ENCODE measurements at places on chromosomes 12 and 14.

DNA sequence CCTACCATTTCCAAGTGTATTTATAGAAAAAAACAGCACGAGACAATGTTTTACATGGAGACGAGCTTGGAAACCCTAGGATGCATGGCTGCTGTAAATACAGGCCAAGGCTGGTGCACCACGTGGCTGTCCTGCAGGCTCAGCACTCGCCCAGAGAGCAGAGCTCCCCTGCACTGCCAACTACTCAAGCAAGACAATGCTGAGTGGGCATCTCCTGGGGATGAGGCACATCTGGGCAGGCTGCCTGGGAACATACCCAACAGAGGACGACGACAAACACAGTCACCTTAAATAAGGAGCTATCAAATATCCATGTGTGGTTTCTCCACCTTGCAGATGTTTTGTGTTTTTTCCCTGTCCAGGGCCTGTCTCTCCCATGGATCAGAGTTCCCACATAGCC is 128.3 kb upstream of the PRMT8 start:
- no peak for DNase-seq

DNA sequence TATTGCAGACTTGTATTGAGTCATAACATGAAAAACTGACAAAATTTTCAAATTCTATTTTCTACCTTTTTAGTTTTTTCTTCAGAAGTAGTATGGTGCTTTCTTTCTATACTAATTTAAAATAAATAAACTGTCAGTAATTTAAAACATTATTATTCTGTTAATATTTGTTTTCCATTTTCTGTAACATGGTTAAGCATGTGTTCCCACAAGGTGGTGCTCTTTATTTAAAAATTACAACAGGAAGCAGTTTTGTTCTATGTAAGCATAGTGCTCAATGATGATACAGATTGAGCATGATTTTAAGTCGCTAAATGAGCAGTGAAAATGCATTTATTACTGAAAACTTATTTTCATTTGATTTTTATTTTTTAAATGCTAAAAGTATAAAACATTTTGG is 114.6 kb downstream of the PPFIA2 start:
- no peak for DNase-seq

DNA sequence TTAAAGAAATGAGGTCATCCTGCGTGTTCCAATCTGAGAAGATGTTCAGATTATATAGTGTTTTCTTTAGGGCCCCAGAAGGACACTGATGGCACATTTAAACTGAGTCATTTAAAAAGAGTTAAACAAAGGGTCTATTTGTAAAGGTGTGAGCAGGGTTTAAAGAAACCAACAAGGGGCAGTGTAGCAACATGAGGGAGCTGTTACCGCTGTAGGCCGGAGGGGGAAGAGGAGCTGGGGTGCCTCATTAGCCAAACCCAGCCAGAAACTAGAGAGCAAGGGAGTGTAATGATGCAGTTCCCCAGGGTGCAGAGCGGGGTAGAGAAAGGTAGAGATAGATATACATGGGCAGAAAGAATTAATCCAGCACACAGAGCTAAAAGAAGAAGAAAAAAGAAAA is 160.4 kb downstream of the TBX5 start:
- DNase-seq, result no peak

DNA sequence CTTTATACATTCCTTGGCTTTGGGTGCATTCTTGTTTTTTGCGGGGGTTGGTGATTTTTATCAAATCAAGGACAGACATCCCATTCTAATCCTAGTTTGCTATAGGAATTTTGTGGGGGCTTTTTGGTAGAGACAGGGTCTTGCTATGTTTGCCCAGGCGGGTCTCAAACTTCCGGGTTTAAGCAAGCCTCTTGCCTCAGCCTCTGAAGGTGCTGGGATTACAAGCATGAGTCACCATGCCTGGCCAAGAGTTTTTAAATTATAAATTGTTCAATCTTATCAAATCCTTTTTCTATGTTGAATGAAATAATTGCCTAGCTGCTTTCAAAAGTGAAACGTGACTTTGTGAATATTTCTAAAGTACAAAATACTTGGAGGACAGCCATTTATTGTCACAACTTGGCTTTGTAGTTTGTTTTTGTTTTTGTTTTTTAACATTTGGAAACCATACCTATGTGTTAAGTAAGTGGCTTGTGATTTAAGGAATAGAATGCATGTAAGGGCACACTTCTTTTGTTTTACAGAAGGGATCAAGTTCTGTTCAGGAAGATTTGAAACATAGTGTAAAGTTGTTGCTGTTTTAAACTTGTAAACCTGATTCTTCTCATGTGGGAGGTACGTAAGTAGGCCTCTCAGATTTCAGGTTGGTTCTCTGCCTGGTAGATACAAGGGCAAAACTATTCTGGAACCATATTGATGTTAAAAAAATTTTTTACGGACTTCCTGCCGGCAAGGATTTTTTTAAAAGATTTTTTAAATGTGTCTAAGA is 13.4 kb downstream of the MARK3 start:
- no peak for DNase-seq

DNA sequence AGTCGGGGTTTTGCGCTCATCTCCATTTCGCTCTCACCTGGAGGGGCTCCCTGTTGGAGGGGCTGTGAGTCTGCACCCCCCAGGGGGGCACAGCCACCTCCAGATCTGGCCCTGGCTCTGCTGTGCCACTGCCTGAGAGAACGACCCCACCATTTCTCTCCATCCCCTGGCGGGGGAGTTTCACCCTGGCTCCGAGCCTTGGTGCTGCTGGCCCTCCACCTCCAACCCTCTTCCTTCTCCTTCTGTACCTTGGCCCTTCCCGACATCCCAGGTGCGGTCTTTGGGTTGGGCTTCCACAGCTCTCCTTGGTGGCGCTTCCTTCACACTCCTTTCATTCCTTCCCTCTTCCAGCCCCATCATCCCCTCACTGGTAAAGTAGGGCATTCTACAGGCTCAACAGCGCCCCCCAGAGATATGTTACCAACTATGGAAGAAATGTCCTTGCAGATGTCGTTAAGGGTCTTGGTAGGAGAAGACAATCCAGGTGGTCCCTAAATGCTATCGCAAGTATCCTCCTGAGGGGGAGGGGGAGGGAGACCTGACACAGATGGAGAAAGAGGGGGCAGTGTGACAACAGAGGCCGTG is 16.3 kb downstream of the SERPINA1 start:
- DNase-seq, result peak; percentile 16

DNA sequence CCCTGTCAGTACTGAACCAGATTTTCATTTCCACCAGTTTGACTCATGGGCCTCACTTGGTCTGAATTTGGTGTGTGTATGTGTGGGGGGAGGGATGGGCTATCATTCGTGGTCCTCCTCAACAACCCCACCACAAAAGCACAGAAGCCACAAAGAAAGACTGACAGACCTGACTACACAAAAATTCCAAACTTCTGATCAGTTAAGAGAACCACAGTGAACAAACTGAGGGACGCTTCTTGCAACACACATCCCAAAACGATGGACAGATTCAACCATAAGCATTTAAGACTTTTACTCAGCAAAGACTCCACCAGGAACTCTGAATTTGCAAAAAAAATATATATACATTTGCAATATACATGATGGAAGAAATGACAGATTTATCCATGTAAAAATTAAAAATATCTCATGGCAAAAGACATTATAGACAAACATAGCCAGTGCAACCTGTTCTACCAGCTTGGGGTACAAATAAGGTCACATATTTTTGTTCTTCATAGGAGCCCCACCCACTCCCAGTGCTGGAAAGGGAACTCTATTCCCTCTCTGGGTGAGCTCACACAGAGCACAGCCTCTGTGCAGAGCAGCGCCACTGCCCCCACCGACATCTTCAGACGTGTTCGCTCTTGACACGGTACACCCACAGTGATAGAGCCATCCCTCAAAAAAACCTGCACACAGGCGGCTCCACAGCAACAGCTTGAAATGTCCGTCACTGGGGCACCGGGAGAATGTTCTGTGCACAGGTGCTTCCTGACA is 49.7 kb downstream of the JAG2 start:
- no peak for DNase-seq
